ENCODE measurements at places on chromosomes 2 and 18. TPM values are rescaled to one million over a fixed set of nuclear protein-coding genes. Genes with fewer than 3 reads are reported as not detected.
A peak's percentile ranks its signal among the peaks of the same experiment; 100 is the strongest.

CFAP65 gene
- total RNA-seq: not detected

NPPC gene
- not detected for total RNA-seq

PFN4 gene
- total RNA-seq: 1.5 TPM

KCNG2 gene
- total RNA-seq: 6.4 TPM

SPP2 gene
- total RNA-seq: not detected

CD8B gene
- not detected for total RNA-seq

ALMS1 gene
- total RNA-seq: 12.3 TPM

GRCh38 chr2:203814661-203815540 lies 52.7 kb upstream of the CTLA4 start:
- peak; percentile 79 for DNase-seq

DNA sequence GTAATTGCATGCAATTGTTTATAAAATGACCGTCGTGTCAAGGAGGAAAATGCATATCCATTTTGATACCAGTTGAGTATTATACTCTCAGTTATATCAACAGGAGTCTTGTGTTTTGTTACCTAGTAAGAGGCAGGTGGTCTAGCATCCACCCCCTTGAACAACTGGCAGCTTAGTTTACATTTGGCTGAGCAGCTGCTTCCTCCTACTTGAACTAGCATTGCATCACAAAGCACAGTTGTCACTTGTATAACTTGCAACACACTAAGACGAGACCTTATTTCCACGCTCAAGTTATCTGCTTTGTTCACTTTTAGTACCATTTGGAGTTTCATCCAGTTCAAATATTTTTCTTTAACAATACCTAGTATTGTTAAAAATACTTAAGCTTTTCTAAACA lies 75.4 kb upstream of the UBE2E3 start:
- no peak for DNase-seq

DNA sequence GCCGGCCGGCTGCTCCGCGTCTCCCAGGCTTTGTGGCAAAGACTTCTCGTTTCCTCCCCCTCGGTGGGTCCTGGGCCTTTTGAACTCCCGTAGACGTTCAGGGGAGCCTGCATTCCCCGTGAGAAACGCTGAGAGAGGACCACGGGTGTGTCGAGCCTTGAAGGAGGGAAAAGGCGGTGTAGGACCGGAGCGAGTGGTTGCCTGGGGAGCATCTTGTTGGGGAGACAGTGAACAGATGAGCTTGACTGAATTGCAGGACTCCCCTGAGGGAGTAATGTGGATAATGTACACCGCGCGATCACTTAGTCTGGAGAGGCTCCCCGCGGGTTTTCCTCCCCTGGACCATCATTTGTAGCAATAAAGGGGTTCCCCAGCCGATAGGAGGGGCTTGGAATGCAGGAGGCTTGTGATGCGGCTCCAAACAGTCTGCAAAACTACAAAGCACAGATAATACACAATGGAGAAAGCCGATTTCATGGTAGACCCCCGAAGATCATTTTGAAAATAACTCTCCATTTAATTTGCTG lies 769 bp downstream of the ALMS1 start:
- no peak for DNase-seq

DNA sequence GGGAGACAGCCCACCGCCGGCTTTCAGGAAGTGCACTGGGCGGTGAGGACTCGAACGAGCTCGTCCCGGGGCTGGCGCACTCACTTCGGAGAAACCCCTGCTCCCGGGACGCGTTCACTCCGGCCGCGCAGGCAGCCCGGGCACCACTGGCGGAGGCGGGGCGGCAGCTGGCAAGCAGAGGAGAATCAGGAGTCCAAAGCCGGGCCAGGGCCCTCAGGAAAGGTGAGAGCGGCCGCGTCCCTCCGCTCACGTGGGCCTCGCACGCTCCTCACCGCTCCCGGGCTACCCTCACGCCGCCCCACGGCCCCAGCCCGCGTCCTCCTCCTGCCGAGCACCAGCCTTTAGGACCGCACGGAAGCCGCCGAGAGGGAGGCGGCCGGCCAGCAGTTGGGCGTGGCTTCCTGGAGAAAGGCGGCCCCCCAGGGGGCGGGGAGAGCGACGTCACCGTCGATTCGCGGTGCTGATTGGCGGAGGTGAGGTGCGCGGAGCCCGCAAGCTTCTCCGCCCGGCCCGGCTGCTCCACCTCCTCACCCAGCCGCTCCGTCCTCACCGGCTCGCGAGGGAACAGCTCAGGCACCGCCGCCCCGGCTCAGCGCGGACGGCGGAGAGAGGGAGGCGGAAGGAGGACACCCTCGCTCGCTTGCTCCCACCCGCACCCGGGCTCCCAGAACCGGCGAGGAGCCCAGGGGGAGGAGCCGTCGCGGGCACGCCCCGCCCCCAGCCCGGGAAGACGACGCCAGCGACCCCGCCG lies at the start of gene ZCCHC2:
ZCCHC2 (plus strand) TSS at position 522 of the 751 bp plus-strand sequence. CDS start 400 bp downstream, outside the sequence.
- peak; percentile 96 for DNase-seq

DNA sequence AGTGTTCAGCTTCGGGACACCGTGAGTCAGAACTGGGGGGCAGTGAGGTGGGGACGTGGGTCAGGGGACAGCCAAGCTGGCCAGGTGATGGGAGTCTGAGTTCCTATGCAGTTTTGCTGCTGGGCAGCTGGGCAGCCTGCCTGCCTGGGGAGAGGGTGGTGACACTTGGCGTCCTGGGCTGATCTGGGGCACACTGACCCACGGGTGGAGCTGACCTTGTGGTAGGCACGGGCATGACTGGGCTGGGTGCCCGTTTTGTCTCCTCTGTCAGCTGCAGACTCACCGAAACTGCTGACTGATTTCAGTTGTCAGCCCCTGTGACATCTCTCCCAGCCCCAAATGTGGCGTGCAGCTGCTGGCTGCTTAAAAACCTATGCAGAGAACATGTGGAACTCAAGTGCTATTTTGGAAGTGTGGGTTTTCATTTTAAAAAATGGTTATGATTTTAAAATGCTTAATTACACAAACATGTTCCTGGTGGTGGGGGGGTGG lies 32.6 kb upstream of the E2F6 start:
- DNase-seq: no peak

DNA sequence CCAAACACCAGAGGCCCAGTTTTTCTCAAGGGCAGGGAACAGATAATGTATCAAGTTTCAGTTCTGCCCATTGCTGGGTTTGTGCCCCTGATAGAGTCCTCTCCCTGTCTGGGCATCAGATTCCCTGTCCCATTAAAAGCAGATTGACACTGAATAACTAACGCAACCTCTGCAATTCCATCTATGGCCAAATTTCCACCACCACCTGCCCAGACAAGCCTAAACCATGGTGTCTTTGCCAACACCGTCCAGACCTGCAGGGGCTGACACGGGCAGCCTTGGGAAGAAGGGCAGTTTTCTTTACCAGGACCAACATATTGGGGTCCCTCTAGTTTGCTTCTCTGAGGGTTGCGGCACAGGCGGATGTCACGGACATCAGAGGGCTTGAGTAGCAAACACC lies 26.4 kb upstream of the PAX8 start:
- DNase-seq: no peak

DNA sequence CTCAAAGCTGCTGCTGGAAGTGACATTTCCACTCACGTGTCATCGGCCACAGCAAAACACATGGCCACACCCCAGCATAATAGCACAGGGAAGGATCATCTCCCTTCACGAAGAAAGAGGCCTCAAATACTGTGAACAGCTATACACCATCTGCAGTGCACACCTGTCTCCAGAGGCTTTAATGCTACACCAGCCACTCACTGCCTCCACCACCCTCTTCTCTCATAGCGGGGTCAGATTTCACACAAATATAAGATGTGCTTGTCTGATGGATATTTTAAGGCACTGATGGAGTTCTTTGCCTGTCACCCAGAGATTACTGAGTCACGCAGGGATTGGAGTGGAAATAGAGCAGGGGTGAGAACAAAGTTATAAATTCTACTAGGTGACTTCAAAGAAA lies 374.0 kb downstream of the ZNF516 start:
- DNase-seq: no peak

DNA sequence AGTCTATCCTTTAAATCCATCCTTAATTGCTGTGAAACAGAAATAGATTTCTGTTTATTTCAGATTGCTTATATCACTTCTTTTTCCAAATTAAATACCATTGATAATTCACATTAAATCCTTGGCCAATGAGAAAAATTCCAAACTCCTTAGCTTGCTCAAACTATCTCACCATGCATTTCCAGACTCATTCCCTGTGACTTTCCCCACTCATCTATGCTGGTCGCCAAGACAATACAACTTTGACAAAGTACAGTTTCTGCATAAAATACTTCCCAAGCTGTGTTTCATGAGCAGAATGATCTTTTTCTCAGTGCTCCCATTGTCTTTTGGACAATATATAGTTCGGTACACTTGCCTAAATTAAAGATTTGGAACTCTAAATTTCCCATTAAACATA lies 575.6 kb downstream of the CPS1 start:
- peak; percentile 84 for DNase-seq

- DNase-seq: no peak
Observed at GRCh38 chr2:45793305-45793962, 142.0 kb downstream of the PRKCE start.

DNA sequence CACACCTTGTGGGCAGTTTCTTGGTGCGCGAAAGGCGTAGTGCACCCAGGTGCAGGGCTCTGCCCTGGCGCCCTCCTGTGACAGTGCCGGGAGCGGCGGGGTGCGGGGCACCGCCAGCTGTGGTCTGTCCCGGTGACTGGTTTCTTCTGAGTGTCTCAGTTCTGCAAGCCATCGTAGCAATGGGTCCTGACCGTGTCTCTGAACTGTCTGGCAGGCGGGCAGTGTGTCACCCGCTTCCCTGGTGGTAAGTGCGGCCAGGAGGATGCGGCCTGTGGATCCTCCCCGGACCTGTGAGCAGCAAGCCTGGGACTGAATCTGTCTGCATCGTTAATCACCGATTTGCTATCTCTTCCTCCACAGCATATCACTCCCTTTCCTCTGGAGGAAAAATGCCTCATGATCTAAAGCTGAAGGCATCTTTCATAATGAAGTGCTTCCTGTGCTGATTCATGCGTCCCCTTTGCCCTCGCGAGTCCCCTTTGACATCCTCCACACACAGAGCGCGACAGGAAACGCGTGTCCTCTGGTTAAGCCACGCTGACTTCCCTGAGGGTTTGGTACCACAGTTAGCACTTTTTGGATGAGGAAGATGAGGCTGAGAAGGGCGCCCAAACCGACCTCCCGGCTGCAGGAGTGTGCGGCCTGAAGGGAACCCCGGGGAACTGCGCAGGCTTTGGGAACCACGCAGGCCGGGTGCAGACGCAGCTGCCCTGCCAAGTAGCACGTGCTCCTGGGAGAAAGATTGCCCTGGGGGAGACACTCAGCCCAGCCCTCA lies 416.0 kb upstream of the HS6ST1 start:
- peak; percentile 68 for DNase-seq

DNA sequence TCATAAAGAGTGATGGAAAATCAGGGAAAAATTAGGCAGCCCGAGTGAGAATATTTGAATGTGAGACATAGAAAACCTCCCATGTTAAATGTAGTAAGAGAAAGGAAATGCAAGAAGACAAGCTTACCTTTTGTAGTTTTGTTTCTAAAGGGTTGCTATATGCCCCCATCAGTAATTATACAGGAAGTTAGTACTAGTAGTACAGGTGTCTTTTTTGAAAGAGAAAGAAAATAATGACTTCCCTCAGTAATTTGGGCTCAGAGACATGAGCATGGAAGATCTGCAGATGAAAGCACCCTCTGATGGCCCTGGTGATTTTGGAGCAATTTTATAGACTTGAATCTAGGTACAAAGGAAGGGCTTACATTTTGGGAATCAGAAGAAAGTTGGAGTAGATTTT lies 80.8 kb downstream of the RHBDD1 start:
- DNase-seq: no peak

DNA sequence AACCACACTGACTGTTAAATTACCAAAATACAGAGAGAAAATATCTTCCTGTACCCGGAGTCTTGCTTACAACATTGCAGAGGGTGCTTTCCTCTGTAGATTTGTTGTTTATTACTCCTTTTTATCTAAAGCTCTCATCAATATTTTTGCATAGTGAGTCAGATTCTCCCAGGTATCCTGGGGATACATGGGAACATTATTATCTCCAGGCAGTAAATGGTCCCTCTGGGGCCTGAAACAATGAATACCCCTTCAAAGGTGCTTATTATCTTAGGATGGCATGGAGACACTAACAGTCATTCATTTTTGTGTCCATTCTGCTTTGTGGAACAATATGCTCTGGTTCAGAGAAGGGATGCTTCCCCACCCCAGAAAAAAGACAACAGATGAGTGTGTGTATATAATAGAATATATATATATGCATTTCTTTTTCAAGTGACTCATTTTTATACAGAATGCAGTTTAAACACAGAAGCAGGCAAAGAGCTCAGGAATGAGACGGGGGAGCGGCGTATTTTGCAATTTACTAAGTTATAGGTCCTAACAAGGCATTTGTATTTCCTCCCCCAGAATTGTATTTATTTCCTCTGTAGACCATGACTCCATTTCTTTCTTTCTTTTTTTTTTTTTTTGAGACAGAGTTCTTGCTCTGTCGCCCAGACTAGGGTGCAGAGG lies 424.8 kb upstream of the ZEB2 start:
- no peak for DNase-seq

GRCh38 chr2:124810132-124810531 lies 785.0 kb downstream of the CNTNAP5 start:
- DNase-seq: peak; percentile 23

DNA sequence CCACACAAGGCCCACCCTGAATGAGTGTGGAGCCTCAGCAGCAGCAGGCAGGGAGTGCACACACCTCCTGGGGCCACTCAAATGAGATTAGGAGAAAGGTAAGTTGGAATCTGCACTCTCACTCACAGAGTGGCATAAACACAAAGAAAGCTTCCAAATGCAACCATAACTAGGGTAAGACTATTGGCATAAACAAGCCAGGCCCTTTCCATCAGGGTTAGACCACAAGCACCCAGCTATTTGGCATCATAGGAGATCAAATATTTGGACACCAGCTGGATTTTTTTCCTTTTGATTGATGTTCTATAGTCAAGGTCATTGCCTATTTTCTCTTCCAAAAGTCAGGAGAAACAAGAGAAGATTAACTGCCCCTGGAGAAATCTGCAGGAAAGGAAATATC lies 471.5 kb downstream of the TXNL1 start:
- peak; percentile 66 for DNase-seq

GRCh38 chr2:124798551-124798950 lies 773.5 kb downstream of the CNTNAP5 start:
- no peak for DNase-seq

DNA sequence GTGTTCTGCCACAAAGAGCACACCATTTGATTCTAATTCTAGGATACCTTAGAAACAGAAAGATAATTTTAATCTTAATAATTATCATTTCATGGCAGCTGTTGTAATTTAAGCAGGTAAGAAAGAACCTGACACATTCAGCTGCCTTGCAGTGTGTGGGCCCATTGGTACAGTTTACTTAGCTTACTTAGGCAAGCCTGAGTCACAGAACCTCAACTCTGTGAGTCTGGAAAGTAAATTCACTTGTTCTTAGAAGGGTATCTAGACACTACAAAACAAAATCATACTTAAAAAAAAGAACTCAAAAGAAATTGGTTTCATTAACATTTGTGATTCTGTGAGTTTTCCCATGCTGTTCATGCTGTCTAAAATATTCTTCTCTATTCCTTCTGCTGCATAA lies 956.3 kb upstream of the SLC39A10 start:
- DNase-seq: no peak

GRCh38 chr18:13725566-13726231 lies 659 bp downstream of the FAM210A start:
- peak; percentile 8 for DNase-seq

GRCh38 chr2:40957508-40957907 lies 505.6 kb upstream of the SLC8A1 start:
- no peak for DNase-seq

- peak; percentile 18 for DNase-seq
Observed at GRCh38 chr18:35289293-35289692, 736 bp downstream of the ZSCAN30 start.

All from fibroblast of lung (primary cell).